ENCODE measurements at places on chromosomes 2 and 18. TPM values are rescaled to one million over a fixed set of nuclear protein-coding genes. Genes with fewer than 3 reads are reported as not detected.

GRCh38 chr2:240997856-240998705 is at the start of gene SNED1:
Gene SNED1 (plus strand): TSS chr2:240998618. CDS start chr2:240998838, 220 bp downstream.
- DNase-seq: peak; percentile 58

TACR1 gene
- total RNA-seq: not detected

MFSD2B gene
- not detected for total RNA-seq

DNA sequence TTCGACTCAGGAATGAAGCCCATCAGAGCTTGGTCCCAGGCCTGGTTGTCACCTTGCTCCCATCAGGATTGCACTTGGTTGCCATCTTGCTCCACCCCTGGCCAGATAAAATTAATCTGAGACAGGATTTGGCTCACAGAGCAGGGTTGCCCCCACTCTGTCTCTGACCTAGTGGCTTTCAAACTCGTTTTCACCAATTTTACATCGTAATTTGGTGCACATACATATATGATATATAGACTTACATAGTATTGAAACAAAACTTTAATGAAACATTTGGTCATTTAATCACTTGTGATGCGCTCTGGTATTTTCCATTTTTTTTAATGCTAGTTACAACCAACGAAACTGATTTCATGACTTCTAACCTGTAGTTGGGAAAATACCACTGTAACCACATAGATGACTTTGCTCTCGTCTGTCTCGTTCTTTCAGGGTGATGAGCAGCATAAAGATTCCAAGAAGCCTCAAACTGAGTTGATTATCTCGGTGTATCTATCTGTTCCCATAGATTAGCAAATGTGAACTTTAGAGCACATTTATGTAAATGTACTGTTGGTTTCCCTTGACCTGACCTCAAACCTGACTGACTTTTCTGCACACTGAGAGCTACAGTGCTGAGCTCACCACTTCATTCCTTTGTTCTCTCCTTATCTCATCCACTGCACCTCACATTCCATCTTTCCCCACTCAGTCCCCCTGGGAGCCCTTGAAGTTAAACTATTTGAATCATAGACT is 30.5 kb upstream of the PLB1 start:
- DNase-seq: no peak

DNA sequence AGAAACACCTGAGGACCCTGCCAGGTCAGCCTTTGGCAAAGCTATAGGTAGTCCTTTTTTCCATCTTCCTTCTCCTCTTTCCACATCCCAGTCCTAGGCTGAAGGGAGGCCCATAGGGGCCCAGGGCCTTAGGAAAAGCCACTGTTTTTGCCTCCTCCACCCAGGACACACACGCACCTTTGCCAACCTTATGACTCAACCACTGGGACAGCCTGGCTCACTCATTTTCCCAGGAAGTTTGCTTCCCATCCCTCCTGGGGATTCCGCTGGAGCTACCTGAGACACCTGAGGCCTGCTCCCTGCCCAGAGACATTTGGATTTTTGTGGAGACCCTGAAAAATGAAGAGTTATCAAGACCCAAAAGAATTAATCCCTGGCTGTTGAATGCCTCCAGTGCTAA is 273.4 kb upstream of the SIX2 start:
- DNase-seq: no peak

DNA sequence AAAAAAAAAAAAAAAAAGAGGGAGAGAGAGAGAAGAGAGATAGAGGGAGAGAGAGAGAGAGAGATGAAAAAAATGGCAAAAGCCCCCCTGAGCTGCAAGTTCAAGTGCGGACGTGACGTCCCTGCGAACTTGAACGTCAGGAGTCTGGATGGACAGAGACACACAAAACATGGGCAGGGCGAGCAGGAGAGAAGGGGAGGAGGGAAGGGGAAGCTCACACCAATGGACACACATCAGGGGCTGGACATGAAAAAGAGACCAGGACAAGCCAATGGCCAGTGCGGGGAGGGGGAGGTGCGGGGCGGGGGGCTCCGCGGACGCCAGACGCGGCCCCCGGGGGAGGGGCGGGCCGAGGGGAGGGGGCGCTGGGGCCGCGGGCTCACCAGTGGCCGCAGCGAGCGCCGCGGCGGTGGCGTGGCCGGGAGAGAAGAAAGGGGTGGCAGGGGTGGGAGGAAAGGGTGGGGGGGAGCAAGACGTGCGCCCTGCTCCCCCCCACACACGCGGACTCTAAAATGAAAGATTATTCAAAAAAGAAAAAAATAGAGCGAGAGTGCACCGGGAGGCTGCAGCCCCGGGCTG is at the start of gene BCL11A:
Gene BCL11A, minus strand, starts transcription at position 160 of the 579 bp plus-strand sequence. CDS start 384 bp downstream, outside the sequence.
- no peak for DNase-seq

GRCh38 chr2:6946722-6947121 is 29.5 kb downstream of the RNF144A start:
- DNase-seq: no peak

- no peak for DNase-seq
Observed at GRCh38 chr2:222670191-222671038, 1.0 kb upstream of the MOGAT1 start.

DNA sequence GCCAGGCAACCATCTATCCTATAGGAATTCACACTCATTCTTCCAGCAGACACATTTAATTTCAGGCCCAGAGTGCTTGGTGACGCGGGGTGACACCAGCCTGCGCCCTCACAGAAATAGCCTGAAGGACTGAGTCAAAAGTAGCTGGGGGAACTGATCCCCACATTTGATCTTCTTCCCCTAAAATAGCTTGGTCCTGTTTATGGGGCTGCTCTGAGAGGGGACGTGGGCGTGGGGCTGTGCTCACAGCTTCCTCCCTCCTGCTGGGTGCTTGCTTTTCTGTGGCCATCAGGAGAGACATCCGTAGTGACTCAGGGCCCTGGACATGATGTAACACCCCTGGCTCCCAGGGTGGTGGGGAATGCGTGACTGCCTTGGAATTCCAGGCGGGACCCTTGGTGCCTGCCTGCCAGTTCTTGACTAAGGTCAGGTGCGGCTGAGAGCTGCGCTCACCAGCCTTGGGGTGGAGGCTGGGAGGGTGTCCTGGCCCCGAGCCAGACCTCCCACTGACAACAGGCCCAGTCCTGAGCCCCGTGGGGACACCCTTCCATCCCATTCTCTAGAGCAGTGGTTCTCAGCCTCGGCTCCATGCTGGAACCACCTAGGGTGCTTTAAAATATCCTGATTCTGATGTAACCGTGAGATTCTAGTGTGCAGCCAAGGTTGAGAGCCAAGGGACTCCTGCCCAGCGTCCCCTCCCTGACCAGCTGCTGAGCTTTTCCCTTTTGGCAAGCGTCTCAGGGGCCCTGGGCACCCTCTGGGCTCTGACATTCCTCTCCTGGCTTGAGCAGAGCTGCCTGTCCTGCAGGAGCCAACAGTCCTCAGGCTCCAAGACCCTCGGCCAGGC is 47.4 kb upstream of the SMAD7 start:
- DNase-seq: peak; percentile 79

C2orf15 gene
- total RNA-seq: 4.9 TPM

DNA sequence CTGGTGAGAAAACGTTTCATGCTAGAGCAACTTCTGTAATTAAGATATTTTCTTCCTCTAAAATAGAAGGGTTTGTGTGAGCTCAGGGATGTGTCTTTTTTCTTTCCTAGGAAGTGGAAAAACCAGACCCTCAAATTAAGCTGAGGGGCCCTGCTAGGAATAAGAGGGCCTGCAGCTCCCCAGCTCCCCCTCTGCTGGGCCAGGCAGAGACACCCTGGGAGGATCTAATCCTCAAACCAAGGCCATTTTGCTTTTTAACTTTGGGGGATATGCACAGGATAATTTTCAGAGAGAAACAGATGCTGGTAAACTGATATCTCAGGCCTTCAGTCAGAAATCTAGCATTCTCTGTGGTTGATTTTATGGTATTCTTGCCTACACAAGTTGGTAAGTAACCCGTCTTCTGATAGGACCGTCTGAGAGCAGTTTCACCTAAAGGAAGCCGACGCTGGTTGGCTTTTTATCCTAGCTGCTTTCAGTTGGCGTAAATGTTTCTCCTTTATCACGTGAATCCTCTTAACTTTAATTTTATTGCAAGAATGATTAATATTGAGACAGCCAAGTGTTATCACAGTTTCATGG is 34.8 kb downstream of the SNTG2 start:
- no peak for DNase-seq

RBKS gene
- 0.42 TPM for total RNA-seq

- DNase-seq: no peak
Observed at GRCh38 chr18:23154823-23155500, 19.7 kb downstream of the CABLES1 start.

DNA sequence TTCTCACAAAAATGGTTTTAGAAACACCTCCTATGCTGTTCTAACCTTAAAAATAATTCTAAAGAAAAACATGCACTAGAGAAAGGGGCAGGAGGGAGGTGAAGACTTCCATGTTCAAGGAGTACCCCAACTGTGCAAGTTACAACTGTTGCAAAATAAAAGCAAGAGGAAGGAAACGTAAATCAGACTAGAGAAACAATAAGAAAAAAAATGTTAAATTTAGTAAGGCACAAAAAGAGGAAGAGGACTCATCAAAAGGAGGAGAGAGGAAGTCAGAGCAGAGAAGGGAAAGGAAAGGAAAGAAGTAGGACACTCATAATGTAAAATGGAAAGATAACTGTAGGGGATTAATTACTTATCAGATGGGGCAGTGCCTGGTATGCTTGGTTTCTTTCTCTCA is 34.1 kb downstream of the RAPH1 start:
- DNase-seq: no peak
